ENCODE measurements at places on chromosomes 2 and 18.
A peak's percentile ranks its signal among the peaks of the same experiment; 100 is the strongest.

DNA sequence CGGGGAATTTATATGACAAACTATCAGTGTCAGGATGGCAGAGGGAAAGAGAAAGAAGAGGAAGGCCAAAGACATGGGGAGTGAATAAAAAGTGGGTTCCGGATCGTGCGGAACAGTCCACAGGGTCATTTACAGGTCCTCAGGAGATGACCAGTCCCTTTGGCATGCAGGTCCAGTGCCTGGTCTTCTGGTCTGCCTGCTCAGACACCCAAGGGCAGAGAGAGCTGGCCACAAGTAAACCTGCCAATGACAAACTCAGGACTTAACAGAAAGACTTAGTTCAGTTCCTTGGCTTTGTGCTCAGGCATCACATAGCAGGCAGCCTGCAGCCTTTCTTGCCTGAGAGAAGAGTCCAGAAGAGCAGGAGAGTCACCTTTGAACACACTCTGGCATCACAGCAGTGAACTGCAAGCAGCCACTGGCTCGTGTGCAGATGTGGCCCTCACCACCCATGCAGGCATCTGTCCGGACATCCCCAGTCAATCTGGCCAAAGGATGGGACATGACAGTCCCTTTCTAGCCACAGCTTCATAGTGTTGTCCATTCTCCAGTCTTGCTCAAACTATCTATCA, 14.0 kb downstream of the TMEM127 start:
- peak; percentile 96 for DNase-seq

GRCh38 chr2:64537991-64538390, 13.9 kb downstream of the AFTPH start:
- no peak for DNase-seq

DNA sequence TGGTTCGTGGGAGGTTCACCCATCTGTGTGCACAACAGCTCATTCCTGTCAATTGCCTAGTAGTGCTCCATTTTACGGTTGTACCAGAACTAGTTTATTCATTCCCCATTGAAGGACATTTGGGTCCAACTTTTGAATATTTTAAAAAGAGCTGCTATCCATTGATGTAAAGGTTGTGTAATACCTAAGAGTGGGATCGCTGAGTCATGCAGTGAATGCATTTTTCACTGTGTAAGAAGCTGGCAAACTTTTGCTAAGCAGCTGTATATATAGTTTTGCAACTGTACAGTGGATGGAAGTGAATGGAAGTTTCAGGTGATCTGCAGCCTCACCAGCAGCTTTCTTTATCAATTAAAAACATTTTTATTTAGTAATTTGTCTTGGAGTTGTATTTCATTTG, 104.5 kb downstream of the DCDC2C start:
- DNase-seq: no peak

- DNase-seq: no peak
These were observed 214.4 kb downstream of the FHOD3 start for GRCh38 chr18:36511791-36512352.

- no peak for DNase-seq
These were observed 1.4 kb upstream of the SP5 start for GRCh38 chr2:170713543-170714380.

GRCh38 chr2:221675201-221675908, 103.3 kb upstream of the EPHA4 start:
- DNase-seq: no peak

GRCh38 chr2:16664052-16664731, 1.4 kb downstream of the CYRIA start:
- DNase-seq: peak; percentile 44

DNA sequence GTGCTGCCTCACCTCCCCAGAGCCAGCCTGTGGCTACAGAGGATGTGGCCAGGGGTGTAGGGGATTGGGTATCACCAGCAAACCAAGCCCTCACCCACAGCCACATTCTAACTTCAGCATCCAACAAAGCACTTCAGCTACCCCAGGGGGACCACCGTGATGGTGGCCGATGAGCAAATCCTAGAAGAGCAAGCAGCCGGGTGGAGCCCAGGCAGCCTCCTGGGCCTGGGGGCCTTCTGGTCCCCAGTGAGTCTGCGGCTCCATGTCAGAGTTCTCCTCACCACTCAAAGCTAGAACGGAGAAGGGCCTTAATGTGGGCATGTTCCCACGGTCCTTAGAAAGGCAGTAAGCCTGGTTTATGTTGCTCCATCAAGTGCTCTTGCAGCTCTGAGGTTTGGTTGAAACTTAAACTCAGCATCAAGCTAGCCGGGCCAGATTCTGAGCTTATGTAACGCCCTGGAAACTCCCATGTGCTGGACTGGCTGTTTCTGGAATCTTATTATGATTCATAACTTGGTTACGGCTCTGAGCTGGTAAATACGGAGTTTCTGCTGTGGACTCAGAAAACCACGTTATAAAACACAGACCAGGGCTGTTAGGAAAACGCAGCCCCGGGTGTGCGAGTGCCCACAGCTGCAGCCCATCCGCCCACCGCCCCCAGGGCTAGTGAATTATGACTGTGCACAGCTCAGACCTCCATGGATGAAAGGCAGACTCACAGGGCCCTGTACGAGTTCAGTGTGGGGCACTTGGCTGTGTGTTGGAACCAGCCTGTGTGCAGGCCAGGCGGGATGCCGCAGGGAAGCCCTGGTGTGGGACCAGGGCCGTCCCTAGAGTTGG, 99.8 kb downstream of the SEPTIN10 start:
- DNase-seq: peak; percentile 96

DNA sequence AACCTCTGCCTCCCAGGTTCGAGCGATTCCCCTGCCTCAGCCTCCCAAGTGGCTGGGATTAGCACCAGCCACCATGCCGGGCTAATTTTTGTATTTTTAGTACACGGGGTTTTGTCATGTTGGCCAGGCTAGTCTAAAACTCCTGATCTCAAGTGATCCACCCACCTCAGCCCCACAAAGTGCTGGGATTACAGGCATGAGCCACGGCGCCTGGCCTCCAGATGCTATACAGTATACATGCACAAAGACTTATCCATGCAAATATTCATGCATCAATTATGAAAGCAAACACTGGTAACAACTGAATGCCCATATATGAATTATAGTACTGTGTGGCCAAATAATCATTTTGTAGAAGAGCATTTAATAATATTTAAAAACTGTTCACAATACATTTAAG, 36.0 kb upstream of the SOS1 start:
- DNase-seq: no peak

- no peak for DNase-seq
These were observed 119.1 kb downstream of the NDUFA10 start for GRCh38 chr2:239905884-239906654.

- DNase-seq: no peak
These were observed 88.1 kb downstream of the PRPF40A start for GRCh38 chr2:152629202-152629601.

- DNase-seq: peak; percentile 35
These were observed 144.0 kb downstream of the GLI2 start for GRCh38 chr2:120879431-120880295.

GRCh38 chr18:74994502-74995418, 214.2 kb downstream of the PTGR3 start:
- no peak for DNase-seq

DNA sequence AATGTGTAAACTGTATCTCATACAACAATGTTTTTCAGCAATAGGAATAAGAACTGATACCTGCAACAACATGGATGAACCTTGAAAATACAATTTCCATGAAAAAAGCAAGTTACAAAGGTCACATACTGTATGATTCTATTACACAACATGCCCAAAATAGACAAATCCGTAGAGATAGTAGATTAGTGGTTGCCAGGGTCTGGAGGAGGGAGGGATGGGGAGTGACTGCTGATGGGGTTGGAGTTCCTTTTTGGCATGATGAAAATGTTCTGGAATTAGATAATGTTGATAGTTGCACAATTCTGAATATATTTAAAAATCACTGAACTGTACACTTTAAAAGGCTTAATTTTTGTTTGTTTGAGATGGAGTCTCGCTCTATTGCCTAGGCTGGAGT, 33.8 kb downstream of the UBXN4 start:
- DNase-seq: no peak

DNA sequence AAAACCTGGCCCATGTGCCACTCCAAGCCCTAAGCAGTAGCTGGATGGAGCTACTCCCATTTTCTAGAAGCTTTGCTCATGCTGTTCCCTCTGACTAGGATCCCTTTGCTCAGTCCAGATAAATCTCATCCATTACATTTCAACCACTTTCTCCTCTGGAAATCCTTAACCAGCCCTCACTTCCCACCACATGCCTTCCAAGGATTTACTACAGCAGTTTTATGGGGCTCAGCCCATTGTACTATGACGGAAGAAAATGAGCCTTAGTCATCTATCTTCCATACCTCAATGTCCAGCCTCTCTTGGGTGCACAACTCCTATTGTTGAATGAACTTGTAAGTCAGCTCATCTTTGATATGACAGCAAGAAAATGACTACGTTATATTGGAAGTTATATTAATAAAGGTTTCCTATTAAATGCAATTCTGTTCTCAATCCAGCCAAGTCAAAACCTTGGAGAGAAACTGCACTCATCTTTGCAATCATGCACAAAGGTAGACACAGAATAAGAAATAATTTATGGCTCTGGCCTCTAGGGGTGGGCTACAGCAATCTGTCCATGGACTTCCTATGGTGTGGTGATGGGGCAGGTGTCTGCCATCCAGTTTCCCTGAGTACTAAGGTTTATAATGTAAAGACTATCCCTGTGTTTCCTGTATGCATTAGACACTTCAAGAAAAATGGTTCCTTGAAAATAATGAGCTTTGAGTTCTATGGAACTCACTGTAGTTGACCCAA, 3.4 kb downstream of the B4GALT6 start:
- DNase-seq: no peak

DNA sequence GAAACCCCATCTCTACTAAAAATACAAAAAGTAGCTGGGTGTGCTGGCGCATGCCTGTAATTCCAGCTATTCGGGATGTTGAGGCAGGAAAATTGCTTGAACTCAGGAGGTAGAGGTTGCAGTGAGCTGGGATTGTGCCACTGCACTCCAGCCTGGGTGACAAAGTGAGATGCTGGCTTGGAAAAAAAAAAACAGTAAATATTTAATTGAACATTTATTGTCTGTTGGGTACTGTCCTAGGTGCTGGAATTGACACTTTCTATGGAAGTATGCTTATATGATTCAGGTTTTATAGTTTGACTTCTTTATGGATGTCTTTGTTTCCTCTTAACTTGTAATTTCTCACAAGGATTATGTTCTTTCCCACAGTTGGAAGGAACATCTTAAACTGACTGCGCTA, 633.1 kb upstream of the SETBP1 start:
- no peak for DNase-seq

- no peak for DNase-seq
These were observed 4.7 kb downstream of the DSEL start for GRCh38 chr18:67511840-67512239.

Measured in AG08395 (cell line).